Naive thymus-derived CD8-positive, alpha-beta T cell (primary cell): ENCODE measurements at places on chromosomes 7 and 10.

DNA sequence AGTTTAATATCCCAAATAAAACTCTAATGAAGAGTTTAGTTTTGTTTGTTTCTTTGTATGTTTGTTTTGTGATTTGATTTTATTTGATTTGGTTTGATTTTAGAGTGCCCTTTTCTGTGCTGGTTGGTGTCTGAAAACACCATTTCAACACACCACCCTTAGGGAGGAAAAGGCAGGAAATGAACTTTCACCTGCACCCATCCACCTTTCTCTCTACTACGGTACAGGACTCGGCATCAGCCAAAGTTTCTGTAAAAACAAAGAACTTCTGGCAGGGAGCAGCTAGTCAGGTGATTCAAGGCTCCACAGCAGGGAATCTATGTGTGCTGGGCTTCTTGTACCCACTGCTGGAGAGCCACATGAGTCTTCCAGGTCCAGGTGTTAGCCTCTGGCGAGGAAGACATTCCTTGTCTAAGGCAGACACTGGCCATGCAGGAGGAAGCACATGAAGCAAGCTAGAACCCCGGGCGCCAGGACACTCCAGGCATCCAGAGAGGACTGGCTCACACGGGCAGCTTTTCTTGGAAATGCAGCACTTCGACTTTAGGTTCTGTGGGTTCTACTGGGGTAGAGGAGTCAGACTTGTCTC lies 22.1 kb upstream of the STK17A start:
- DNase-seq = no peak
- no peak overlapping the region for H3K4me3 ChIP-seq
- H3K27ac ChIP-seq = no peak overlapping the region
- no peaks in the 10 kb centered on the region for H3K36me3 ChIP-seq
- peaks cover 3% of the 10 kb centered on the region for H3K4me1 ChIP-seq

DNA sequence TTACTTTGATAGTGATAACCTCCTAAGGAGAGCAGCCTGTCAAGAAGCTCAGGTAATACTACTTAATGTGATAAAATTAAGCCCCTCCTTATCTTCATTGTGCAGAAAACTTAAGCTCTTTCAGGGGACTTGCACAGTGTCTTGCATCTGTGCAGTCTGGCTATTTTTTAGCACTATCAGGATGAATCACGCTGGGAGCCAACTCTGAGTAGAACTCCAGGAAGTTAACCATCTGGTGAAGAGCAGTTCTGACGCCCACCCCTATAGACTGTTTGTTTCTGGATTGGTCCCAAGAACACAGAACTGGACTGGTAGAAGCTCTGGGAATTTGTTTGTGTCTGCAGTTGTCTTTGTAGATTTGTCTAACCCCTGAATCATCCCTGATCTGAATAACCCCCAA lies 41.9 kb downstream of the AGK start:
- H3K27me3 ChIP-seq = no peaks in the 10 kb centered on the region
- no peaks in the 10 kb centered on the region for H3K4me1 ChIP-seq
- DNase-seq = no peak

- peaks cover 50% of the 10 kb centered on the region for H3K4me1 ChIP-seq
- no peaks in the 10 kb centered on the region for H3K36me3 ChIP-seq
- no peak for DNase-seq
- H3K27ac ChIP-seq = no peak overlapping the region
Measured at GRCh38 chr7:2821161-2821841, 22.8 kb downstream of the GNA12 start.

- H3K27me3 ChIP-seq = no peaks in the 10 kb centered on the region
- H3K27ac ChIP-seq = no peak overlapping the region
- no peak overlapping the region for H3K4me3 ChIP-seq
- H3K4me1 ChIP-seq = no peaks in the 10 kb centered on the region
Measured at GRCh38 chr7:21869785-21870402, 75.8 kb downstream of the CDCA7L start.

GRCh38 chr7:111690364-111691111 lies 128.2 kb upstream of the IMMP2L start:
- H3K27me3 ChIP-seq = peaks cover 13% of the 10 kb centered on the region
- no peak overlapping the region for H3K27ac ChIP-seq
- no peak for DNase-seq
- H3K4me3 ChIP-seq = no peak overlapping the region
- no peaks in the 10 kb centered on the region for H3K4me1 ChIP-seq

GRCh38 chr10:86207226-86207625 lies 159.4 kb downstream of the GRID1 start:
- no peak for DNase-seq
- no peaks in the 10 kb centered on the region for H3K36me3 ChIP-seq

- no peak for DNase-seq
- no peak overlapping the region for H3K27ac ChIP-seq
- H3K36me3 ChIP-seq = no peaks in the 10 kb centered on the region
Measured at GRCh38 chr7:102288285-102288930, 1.7 kb downstream of the SH2B2 start.

DNA sequence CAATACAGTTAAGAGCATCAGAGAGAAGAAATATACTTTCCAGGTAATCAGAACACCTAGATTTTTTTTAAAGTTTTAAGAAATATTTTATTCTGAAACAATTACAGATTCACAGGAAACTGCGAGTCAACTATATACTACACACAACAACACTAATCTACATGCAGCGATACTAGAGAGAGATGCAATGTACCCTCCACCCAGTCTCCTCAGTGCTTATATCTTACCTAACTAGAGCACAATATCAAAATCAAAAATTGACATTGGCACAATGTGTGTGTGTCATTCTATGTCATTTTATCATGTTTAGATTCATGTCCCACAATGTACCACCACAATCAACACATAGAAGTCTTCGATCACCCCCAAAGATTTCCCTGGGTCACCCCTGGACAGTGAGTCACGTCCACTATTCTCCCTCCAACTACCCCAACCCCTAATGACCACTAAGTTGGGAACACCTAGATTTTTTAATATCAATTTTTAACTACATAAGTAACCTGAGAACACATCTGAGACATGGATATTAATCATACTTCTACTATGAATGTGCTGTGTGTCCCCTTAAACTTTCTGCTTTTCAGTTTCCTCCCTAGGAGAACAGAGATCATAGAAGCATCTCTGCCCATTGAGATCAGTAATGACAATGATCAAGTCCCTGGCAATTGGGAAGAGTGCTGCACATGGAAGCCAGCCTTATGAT lies 86.5 kb downstream of the GSAP start:
- DNase-seq = no peak
- no peaks in the 10 kb centered on the region for H3K27me3 ChIP-seq
- H3K36me3 ChIP-seq = peaks cover 6% of the 10 kb centered on the region
- no peak overlapping the region for H3K27ac ChIP-seq
- H3K4me1 ChIP-seq = peaks cover 73% of the 10 kb centered on the region
- H3K4me3 ChIP-seq = peak overlapping the region; percentile 38

GRCh38 chr10:3935141-3935540 lies 150.1 kb upstream of the KLF6 start:
- peaks cover 19% of the 10 kb centered on the region for H3K4me1 ChIP-seq
- no peak overlapping the region for H3K27ac ChIP-seq
- no peak for DNase-seq
- H3K4me3 ChIP-seq = peak overlapping the region; percentile 81
- no peaks in the 10 kb centered on the region for H3K36me3 ChIP-seq

GRCh38 chr7:80186721-80187120 lies 52.1 kb downstream of the GNAI1 start:
- H3K27ac ChIP-seq = no peak overlapping the region
- H3K4me1 ChIP-seq = peaks cover 7% of the 10 kb centered on the region
- no peaks in the 10 kb centered on the region for H3K36me3 ChIP-seq
- H3K4me3 ChIP-seq = no peak overlapping the region
- no peak for DNase-seq

DNA sequence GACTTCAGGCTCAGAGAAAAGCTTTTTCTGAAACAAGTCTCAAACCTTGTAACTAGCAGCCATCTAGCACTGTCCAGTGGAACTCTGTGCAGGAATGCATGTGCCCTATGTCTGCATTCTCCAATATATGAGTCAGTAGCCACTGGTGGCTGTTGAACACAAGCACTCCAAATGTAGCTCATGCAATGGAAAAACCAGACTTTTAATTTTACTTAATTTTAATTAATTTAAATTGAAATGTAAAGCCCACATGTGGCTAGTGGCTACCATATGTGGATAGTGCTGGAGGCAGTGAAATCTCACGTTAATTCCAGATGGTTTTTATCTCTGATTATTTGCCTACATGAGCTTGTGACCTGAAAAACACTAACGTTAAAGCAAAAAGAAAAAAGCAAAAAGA lies 225.1 kb downstream of the GATA3 start:
- no peaks in the 10 kb centered on the region for H3K27me3 ChIP-seq
- no peaks in the 10 kb centered on the region for H3K36me3 ChIP-seq
- peaks cover 10% of the 10 kb centered on the region for H3K4me1 ChIP-seq
- H3K27ac ChIP-seq = no peak overlapping the region
- H3K4me3 ChIP-seq = no peak overlapping the region
- DNase-seq = no peak

DNA sequence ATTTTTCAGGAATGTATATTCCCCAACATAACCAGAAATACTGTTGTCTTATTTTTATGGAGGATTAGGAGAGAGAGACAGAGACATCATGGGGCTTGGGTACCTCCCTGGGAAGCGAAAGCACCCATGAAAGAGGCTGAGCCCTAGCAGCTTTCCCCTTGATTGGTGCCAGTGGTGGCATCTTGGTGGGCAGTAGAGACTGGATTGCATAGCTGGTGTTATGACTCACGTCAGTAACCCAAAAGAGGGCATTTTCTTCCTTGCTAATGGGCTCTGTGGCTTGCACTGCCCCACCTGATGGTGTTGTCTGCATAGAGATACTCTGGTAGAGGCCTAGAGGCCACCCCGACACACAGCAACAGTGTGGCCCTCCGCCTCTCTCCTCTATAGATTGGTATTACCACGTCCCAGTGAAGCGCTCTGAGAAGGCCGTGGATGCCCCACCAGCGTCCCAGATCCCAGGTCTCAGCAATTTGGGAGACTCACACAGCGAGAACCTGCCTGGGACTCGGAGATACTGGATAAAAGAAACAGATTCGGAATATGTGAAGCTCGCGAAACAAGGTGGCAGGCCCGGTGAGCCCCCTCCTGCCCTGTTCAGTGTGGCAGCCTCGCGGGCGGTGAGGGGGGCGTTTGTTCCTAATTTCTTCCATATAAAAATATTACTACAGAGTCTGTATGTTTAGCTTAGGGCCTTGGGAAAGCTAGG lies 5.8 kb downstream of the C7orf57 start:
- H3K4me3 ChIP-seq = no peak overlapping the region
- peaks cover 8% of the 10 kb centered on the region for H3K27me3 ChIP-seq
- no peak for DNase-seq
- no peak overlapping the region for H3K27ac ChIP-seq
- no peaks in the 10 kb centered on the region for H3K36me3 ChIP-seq

- H3K27ac ChIP-seq = no peak overlapping the region
- H3K4me3 ChIP-seq = no peak overlapping the region
- DNase-seq = no peak
- H3K4me1 ChIP-seq = peaks cover 13% of the 10 kb centered on the region
- H3K27me3 ChIP-seq = no peaks in the 10 kb centered on the region
- peaks cover 4% of the 10 kb centered on the region for H3K36me3 ChIP-seq
Measured at GRCh38 chr10:63355682-63356081, 110.1 kb downstream of the JMJD1C start.

GRCh38 chr7:67496589-67496988 lies 500.0 kb downstream of the TYW1 start:
- no peaks in the 10 kb centered on the region for H3K4me1 ChIP-seq
- H3K36me3 ChIP-seq = no peaks in the 10 kb centered on the region
- H3K27ac ChIP-seq = no peak overlapping the region
- no peaks in the 10 kb centered on the region for H3K27me3 ChIP-seq
- DNase-seq = no peak

GRCh38 chr10:48501226-48501625 lies 103.6 kb downstream of the ARHGAP22 start:
- H3K27me3 ChIP-seq = peaks cover 8% of the 10 kb centered on the region
- H3K4me1 ChIP-seq = peaks cover 2% of the 10 kb centered on the region
- DNase-seq = no peak

DNA sequence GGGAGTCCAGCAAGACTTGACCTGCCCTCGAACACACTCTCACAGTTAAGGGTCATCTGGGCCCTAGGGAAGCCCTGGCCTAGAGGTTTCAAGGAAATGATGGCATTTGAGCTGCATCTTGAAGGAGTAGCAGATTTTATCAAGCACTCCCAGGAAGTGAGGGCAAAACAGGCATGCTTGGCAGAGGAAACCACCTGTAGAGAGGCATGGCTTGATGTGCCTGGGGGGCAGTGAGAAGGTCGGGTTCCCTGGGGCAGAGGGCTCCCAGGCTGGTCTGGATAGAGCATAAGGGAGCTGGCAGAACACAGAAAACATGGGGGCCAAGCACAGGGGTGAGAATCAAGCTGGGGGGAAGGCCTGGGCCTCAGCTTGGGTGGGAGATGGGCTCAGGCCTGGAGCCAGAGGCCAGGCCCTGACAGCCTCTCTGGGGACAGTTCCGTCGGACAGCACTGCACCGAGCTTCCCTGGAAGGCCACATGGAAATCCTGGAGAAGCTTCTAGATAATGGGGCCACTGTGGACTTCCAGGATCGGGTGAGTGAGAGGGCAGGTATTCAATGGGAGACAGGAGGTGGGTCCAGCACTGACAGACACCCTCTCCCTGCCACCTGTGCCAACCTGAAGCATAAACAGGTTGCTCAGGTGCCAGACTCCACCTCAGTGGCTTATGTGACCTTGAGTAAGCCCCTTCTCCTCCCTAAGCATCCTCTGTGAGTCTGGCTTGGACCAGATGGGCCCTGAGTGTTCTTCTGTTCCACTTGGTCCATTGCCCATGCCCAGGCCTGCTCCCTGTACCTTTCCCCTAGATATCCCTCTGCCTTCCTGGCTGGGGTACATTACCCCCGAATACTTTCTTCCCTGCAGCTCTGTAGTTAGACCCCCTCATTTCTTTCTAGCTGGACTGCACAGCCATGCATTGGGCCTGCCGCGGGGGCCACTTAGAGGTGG lies 3.5 kb upstream of the HOGA1 start:
- peaks cover 1% of the 10 kb centered on the region for H3K27me3 ChIP-seq
- H3K4me1 ChIP-seq = no peaks in the 10 kb centered on the region

GRCh38 chr10:131901181-131901829 lies 497 bp downstream of the PPP2R2D start:
- H3K4me1 ChIP-seq = peaks cover 66% of the 10 kb centered on the region
- H3K4me3 ChIP-seq = peak overlapping the region; percentile 85
- peak overlapping the region; percentile 93 for H3K27ac ChIP-seq
- DNase-seq = peak; percentile 46
- no peaks in the 10 kb centered on the region for H3K36me3 ChIP-seq
- peaks cover 2% of the 10 kb centered on the region for H3K27me3 ChIP-seq

GRCh38 chr7:32658467-32658869 lies 163.2 kb downstream of the AVL9 start:
- H3K4me3 ChIP-seq = no peak overlapping the region
- DNase-seq = no peak
- H3K27ac ChIP-seq = no peak overlapping the region
- H3K4me1 ChIP-seq = no peaks in the 10 kb centered on the region
